ENCODE measurements at places on chromosomes 5 and 9. TPM values are rescaled to one million over a fixed set of nuclear protein-coding genes. Genes with fewer than 3 reads are reported as not detected.

Gene MRPL22
- total RNA-seq, result 60.5 TPM

Gene NTNG2
- total RNA-seq, result 10.1 TPM

Gene FBP1
- not detected for total RNA-seq

Gene C9orf153
- 0.54 TPM for total RNA-seq

Gene ALDOB
- total RNA-seq, result not detected

Gene KCTD16
- not detected for total RNA-seq

Gene KIF24
- 5.3 TPM for total RNA-seq

Gene RANBP17
- not detected for total RNA-seq

Gene AHRR
- 20.0 TPM for total RNA-seq

Gene ANKDD1B
- total RNA-seq, result 0.39 TPM

Gene GNA14
- not detected for total RNA-seq

Gene DAB2
- not detected for total RNA-seq

Gene KIF12
- total RNA-seq, result not detected

Gene RETREG1
- total RNA-seq, result 39.9 TPM

Data from T-helper 1 cell treated with Interleukin-12 subunit alpha and Interleukin-12 subunit beta and Interleukin-4 antibody, amounts not matched to agents 30 ng/mL and 1 ng/mL, for 36 hours (primary cell).